ENCODE measurements at places on chromosomes 4 and X. TPM values are rescaled to one million over a fixed set of nuclear protein-coding genes. Genes with fewer than 3 reads are reported as not detected.

Gene BANK1
- total RNA-seq = 0.46 TPM

GRCh38 chrX:152520653-152521052 lies 69.5 kb upstream of the GABRA3 start:
- H3K4me1 ChIP-seq = no peaks in the 10 kb centered on the region
- H3K36me3 ChIP-seq = no peaks in the 10 kb centered on the region
- no peaks in the 10 kb centered on the region for H3K27me3 ChIP-seq
- H3K27ac ChIP-seq = no peak overlapping the region
- no peak for DNase-seq

DNA sequence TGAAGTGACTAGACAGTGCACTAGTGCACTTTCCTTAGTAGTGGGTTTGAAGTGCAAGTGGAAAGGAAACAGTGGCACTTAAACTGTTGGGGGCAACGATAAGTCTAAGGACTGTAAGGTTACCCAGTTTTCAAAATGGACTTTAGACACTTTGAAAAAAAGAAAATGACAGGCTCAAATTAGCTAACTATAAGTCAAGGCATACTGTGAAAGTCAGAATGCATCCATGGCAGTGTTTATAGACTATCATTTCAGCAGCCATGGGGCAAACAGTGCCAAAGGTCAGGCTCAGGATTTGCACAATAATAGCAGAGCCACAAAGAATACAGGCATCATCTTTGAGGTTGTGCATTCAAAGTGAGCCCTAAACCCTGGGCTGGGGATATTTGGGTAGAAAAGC lies 104.4 kb downstream of the CXCL13 start:
- no peaks in the 10 kb centered on the region for H3K36me3 ChIP-seq
- no peak overlapping the region for H3K4me3 ChIP-seq
- no peaks in the 10 kb centered on the region for H3K27me3 ChIP-seq
- H3K27ac ChIP-seq = no peak overlapping the region
- no peaks in the 10 kb centered on the region for H3K4me1 ChIP-seq

GRCh38 chr4:95798727-95799126 lies 41.2 kb upstream of the PDHA2 start:
- no peak for DNase-seq
- no peaks in the 10 kb centered on the region for H3K36me3 ChIP-seq
- H3K4me3 ChIP-seq = no peak overlapping the region
- no peaks in the 10 kb centered on the region for H3K27me3 ChIP-seq
- no peaks in the 10 kb centered on the region for H3K4me1 ChIP-seq

All from heart left ventricle (tissue), 16 donors.